ENCODE measurements at places on chromosomes 7 and 10.

DNA sequence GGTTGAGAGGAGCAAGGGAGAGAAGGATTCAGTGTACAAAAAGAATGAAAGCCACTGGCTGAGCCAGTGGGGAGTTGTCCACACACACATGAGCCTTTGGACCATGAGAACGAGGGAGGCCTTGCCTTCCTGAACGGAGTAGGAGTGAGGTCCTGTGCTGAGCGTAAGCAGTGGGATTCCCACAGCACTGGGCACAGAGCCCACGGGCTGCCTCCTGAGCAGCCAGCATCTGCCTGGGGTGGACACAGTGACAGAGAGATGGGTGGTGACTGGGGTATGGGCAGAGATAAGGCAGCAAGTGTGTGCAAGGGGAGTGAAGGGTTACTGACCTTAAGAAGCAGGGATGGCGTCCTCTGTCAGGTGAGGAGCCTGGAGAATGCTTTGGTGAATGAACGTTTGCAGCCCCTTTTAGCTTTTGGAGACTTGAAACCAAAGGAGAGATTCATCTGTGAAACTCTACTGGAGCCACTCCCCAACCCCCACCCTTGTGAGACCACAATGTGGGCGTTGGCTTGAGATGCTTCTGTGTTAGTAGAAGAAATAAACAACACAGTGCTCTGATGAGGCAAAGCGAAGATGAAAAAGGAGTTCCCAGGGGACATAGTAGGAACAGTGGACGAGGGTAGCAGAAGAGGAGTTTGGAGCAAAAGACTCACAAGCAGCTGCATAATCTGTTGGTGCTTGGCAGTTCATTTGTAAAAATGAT, 56.5 kb downstream of the FIGNL1 start:
- DNase-seq: peak; percentile 82

DNA sequence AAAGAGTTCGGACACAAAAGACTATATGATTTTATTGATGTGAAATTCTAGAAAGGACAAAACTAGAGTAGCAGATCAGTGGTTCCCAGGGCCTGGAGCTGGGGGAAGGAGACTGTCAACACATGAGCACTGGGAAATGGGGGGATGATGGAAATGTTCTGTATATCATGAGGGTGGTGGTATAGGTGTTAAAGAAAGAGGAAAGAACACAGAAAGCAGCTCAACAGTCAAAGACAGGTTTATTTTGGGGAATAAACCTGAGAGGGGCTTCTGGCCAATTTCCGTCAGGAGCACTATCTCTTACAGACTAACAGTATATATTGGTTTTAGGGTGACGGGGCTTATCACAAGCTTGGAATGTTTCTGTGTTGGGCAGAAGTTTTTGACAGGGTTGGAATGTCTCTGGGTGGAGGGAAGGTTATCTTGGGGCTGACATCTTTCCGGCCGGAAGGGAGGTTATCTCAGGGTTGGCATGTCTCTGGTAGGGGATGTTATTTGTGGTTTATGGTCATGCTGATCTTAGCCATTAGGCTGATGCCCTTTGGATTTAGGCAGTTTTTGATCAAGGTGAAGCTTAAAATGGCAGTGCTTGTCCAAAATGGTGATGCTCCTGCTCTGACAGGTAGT, 254.6 kb upstream of the NRP1 start:
- no peak for DNase-seq

DNA sequence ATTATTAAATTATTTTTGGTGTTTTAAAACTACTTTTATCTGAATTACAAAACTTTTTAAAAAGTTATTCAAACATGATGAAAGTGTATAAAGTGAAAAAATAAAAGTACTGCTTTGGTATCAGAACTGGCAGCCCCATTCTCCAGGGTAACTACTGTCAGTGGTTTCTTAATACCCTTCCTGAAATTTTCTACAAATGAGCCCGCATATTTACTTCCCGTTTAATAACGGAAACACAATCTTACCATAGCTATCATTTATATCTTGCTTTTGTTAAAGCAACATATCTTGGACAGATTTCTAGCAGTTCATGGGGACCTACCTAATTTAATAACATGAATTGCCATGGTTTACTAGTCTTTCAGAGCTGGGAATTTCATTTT, 249.9 kb downstream of the RNLS start:
- DNase-seq: no peak

GRCh38 chr7:18400275-18400674, 95.3 kb upstream of the HDAC9 start:
- DNase-seq: no peak

GRCh38 chr7:16644636-16645592, 640 bp downstream of the ANKMY2 start:
- peak; percentile 76 for DNase-seq

DNA sequence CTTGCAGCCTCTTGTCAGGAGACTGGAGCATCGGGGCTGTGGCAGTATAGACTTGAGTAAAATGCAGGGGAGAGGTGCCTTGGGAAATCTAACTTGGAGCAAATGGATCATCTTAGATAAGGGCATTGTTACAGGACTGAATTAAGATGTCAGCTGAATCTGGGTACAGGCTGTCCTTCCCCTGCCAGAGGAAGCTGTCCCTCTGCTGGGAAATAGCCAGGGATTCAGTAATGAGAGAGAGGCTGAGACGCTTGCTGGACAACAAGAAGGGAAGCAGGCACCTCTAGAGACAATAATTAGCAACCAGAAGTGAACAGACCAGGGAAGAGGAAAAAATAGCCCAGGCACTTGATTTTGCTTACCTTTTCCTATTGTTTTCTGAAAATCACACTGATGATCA, 20.7 kb upstream of the RAPGEF5 start:
- DNase-seq: no peak

GRCh38 chr7:95435422-95435780, 573 bp upstream of the PON2 start:
- DNase-seq: no peak

DNA sequence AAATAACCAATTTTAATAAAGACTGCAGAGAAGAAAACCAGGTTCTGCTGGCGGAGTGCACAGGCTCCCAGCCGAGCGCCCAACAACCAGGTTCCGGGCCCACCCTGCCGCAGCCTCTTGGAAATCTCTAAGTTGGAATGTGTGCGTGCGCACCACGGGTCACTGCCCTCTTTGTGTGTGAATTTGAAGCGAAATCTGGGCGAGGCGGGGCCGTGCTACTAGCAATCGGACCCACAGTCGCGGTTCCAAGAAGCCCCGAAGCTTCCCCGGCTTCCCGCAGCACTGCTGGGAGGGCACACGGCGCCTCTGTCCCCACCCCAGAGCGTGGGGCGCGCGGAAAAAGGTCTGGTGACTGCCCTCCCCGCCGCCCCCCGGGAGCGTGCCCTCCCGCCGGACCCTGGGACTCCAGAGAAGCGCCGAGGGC, 666 bp upstream of the MAP3K8 start:
- DNase-seq: peak; percentile 67

GRCh38 chr10:112126901-112127300, 56.7 kb downstream of the GPAM start:
- DNase-seq: no peak

GRCh38 chr10:87913156-87913921, 49.9 kb downstream of the PTEN start:
- no peak for DNase-seq

- no peak for DNase-seq
Observed at GRCh38 chr7:133980804-133981203, 146.3 kb upstream of the LRGUK start.

DNA sequence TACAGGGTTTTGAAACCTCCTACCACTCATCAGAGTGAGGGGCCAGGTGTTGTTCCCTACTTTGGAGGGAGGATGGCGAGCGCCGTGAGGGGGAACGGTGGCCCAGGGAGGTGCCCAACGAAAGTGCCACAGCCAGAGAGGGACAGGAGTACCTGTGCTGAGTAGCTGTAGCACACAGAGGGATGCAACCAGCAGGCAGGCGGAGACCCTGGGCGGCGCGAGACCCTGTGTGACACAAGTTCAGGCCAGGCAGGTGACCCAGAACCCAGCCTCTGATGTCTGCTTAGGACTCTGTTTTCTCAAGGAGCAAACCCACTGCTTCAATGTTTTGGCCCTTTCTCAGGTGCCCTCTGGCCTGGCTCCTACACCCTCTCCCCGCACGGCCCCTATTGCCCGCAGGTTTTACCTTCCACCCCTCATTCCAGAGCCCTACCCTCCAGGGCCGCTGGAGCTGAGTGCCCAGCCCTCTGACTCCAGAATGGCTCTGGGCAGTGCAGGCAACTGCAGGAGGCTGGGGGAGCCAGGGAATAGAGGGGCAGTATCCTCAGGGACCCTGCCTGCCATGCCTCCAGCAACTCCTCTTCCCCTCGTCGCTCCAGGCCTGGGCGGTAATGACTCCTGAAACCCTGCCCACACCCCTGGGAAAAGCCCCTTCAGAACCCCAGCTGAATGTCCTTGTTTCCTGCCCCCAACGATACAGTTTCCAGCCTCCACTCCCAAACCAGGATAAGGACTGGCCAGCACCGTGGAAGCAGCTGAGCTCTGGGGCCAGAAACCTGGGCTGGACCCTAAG, 164.1 kb upstream of the RHEB start:
- no peak for DNase-seq

- no peak for DNase-seq
Observed at GRCh38 chr10:71077143-71077581, 135.2 kb upstream of the UNC5B start.

- DNase-seq: no peak
Observed at GRCh38 chr7:105876964-105877601, 684 bp upstream of the ATXN7L1 start.

DNA sequence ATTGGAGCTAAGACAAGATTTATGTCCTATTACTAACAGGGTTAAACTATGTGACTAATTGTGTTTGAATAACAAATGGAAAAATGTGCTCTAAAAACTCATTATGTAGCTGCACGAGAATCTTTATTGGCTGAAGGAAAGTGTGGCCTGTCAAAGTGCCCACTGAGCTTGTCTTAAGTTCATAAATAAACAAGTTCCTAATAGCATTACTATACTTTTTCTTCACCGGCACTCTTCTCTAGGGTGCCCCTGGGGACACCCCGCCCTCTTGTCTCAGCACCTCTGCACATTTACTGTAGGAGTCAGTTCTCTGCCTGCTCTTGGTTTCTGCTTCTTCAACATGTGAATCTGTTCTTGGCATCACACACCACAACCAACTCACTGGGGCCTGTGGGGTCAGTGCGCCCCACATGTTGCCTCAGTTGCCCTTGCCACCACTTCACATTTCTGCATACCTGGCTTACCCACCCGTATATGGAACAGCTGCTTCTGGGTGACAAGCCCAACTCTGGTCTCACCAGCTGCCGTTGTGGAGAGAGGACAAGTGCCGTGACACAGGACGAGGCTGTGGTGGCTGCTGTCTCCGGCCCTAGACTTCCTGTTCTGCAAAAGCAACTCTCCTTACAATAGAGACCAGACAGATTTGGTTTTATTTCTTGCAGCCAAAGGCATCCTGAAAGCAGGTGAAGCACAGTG, 96.3 kb upstream of the DDC start:
- peak; percentile 57 for DNase-seq

DNA sequence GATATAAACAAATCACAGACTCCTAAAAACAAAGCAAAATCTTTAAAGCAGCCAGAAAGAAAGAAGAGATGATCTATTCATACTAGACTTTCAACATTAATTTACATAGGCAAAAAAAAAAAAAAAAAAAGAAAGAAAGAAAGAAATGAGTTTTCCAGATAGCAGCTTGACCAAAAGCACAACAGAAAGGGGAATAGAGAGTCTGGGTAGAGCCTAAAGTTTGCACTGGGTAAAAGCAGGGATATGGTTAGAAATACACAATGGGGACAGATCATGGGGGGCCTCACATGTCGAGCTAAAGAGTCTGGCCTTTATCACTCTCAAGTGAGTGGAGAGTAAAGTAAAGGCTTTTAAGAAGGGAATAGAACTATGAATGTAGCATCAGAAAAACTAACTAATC, 169.8 kb downstream of the SGMS1 start:
- no peak for DNase-seq

GRCh38 chr10:114874827-114875411, 53.3 kb downstream of the FHIP2A start:
- DNase-seq: peak; percentile 36

- DNase-seq: no peak
Observed at GRCh38 chr10:93894516-93895378, 969 bp downstream of the SLC35G1 start.

GRCh38 chr7:155897758-155898386, 85.6 kb upstream of the SHH start:
- no peak for DNase-seq

DNA sequence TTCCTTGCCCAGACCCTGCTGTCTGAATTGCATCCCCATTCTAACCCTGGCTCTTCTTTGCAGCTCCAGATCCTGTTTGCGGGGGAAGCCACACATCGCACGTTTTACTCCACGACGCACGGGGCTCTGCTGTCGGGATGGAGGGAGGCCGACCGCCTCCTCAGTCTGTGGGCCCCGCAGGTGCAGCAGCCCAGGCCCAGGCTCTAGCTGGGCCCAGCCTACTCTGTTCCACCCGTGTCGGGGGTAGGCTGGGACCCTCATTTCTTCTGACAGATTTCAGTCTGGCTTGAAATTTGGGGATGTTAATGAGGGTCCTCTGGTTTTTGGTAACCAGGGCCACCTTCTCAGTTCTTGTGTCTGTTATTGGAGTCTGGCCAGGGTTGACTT, 2.7 kb upstream of the MTG1 start:
- DNase-seq: no peak

DNA sequence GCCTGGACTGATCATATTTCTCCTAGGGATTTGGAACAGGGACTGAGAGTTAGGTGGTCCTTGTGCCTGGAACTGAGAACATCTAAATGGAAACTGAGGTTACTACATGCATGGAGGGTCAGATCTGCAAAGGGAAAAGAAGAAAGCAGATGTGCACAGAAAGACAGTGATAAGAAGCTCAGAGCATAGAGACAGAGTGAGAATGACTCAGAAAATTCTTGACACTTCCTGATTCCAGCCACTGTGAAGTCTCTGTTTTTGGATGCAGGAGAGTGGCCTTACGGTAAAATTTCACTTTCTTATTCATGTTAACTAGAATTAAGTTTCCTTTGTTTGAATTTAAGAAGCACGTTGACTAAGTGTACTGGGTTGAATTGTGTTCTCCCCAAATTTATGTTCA, 241.7 kb downstream of the TMEM26 start:
- DNase-seq: no peak

DNA sequence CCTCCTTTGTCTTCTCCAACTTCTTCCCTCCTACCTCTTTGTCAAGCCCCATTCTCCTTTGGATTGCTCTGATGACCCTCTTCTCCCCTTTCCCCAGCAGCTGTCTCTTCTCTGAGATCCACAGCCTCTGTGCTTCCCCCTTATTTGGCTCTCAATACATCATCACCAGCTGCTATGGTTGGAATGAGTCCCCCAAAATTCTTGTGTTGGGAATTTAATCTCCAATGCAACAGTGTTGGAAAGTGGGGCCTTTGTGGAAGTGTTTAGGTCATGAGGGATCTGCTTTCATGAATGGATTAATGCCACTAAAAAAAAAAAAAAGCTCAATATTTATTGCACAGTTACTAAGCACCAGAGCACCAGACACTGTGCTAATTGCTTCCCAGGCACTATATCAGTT, 39.2 kb upstream of the FRMD4A start:
- no peak for DNase-seq
